ENCODE measurements at places on chromosomes 2 and 18.

- DNase-seq: no peak
These were observed 20.9 kb downstream of the ITM2C start for GRCh38 chr2:230885463-230886130.

DNA sequence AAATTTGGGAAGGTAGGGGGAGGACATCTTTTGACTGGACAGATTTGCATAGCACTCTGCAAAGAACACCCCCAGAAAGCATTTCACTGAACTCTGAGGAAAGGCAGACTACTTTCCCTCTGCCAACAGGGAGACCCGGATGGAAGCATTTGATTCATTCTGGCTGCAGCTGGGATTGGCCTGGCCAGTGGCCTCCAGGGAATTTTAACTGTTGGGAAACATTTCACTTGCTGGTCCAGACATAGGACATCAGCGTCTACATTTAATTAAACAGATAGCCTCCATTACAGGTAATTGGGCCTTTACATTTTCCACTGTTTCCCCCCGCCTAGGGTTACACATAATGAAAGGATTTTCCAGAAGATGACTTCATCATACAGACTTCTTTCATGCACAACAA, 92.8 kb downstream of the MARCHF4 start:
- no peak for DNase-seq

GRCh38 chr2:80149991-80150390, 154.6 kb downstream of the LRRTM1 start:
- no peak for DNase-seq

GRCh38 chr18:48923746-48924629, 26.8 kb downstream of the SMAD7 start:
- DNase-seq: no peak

DNA sequence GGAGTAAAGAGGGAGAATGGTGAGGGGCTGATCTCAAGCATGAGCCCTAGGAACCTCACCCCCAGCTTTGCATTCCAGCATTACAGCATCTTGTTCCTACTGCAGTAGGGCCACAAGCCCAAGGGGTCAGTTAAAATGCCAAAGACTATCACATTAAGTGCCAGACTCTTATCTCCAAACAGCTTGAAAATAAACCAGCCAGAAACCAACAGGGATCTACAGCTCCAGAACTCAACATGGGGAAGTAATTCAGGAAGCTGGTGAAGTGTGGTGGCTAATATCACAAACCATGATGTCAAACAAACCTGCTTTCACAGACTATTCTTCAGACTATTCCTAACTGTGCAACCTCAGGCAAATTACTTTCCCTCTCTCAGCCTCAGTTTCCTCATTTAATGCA, 278.3 kb downstream of the TNS1 start:
- DNase-seq: no peak

DNA sequence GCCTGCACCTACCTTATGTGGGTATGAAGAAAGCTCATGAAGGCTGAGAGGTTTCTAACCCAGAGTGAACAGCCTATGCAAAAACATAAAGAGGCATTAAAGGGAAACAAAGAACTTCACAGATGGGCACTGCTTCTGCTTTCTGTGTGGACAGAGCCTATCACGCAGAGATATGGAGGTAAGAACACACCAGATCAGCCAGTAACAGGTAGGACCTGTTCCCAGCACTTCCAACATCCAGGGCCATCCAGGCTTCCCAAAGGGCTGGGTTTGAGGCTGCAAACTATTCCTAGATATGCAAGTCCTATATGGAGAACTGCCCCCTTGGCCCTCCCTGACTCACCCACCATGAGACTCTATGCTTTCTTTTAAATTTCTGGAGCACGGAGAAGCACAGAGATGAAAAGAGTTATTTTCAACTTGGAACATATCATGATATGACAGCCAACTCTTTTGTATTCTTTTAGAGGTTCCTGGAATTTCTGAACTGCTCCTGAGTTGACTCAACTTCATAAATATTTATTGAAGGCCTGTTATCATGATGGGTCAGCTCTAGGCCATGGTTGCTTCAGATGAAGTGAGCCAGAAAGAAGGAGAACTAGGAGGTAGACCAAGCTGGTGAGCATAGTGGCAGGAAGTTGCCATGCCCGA, 77.4 kb upstream of the PPP1CB start:
- no peak for DNase-seq

DNA sequence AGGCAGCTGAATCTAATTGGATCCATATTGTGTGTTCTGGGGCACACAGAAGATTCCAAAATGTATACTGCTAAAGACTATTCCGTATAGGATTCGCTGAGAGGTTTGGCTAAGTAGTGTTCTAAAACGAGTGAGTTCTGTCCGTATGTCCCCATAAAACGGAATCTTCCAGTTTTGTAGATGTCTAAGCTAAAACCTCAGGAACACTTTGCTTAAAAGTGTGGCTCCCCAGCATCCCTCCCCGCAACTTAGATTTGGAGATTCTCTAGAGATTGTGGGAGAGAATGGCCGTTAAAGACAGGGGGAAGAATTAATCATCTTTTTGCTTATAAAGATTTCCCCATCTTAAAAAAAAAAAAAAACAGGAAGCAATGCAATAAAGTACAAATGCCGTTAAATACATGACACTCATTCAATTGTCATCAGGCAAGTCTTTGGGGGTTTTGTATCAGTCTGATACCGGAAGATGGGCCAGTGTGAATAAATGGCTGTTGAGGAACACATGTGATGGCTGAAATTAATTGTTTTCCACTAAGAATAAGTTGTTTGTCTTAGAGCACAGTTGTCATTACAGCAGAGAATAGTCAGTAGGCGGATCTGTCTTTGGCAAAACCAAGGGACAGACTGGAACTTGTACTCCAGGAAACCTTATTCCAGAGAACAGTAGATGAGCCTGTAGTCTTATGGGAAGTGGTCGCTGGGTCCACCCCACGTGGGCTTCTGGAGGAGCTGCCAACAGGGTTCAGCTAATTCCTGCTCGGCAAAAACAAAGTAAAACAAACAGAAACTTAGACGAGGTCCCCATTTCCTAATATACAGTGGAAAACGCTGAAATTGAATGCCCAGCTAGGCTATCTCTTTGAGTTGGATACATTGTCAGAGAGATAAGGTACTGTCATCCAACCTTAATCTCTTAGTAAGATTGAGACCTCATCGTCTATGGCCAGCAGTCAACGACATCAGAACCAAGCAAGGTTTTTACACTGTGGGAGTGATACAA, 1.7 kb downstream of the EMILIN2 start:
- DNase-seq: no peak

- DNase-seq: no peak
These were observed 61.6 kb upstream of the CYRIA start for GRCh38 chr2:16727256-16727655.

GRCh38 chr2:98807221-98807620, 76.3 kb upstream of the MGAT4A start:
- no peak for DNase-seq

- DNase-seq: no peak
These were observed 226.0 kb downstream of the GULP1 start for GRCh38 chr2:188517549-188518215.

DNA sequence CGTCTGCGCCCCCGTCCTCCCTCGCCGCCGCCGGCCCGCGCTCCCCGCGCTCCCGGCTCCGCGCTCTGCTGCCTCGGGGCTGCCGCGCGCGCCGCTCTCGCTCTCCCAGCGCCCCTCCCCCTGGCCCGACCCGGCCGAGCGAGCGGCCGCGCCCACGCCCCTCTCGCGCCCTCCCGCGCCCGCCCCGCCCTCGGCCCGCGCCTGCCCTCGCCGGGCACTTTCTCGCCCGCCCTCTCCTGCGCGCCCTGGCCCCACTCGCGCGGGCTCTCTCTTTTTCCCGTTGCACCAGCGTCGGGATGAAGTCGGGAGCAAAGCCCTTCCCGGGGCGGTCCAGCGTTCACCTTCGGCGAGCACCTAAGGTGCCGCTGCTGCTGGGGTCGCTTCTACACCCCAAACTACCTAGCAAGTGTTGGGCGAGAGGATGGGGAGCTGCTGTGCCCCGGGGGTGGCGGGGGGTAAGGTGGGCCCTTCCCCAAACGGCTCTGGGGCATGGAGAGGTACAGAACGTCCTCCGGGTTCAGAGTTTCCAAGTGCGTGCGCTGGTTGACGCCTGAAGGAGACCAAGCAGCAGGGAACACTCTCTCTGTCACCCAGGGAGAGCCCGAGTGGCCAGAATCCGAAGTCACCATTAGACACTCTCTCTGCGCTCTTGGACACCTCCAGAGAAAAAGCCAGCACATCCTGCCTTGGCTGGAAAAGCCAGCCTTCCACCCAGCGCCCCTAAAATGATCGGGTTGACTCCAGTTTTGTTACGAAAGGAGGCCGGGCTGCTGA, at the start of gene COLEC12:
Gene COLEC12, minus strand, starts transcription at position 70 of the 774 bp plus-strand sequence. CDS start 187 bp downstream, outside the sequence.
- no peak for DNase-seq

GRCh38 chr2:206867006-206867405, 72.3 kb upstream of the CPO start:
- no peak for DNase-seq

GRCh38 chr2:127003070-127003800, 103.7 kb downstream of the BIN1 start:
- DNase-seq: no peak

DNA sequence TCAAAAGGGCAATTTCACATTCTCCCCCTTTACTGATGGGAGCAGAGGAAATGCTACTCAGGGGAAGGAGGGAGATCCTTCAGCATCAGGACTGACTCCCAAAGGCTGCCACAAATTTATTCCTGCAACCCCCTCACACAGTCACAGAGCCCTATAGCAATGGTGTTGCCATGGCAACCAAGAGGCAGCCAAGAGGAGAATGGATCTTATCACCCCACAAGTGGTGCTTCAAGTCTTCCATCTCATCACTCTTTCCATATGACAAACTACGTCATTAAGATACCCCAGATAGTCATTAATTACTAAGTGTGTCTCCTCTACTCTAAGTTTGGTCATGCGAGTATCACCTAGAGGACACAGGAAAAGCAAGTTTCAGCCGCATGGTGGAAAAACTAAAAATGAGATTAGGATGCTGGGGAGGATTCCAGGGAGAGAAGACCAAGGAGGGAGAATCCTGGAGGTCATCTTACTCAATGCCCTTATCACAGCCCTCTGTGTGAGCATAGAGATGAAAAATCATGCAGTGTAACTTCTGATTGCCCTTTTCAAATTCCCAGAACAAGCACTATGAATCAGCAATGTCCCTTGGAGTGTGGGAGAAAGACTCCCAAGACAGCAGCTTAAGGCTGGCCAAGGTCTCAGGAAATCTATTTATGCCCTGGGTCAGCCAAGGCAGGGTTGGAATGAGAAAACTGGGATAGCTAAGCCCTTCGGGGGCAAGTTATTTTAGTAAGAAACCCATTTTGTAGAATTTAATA, 885.7 kb upstream of the KLHL29 start:
- DNase-seq: no peak

DNA sequence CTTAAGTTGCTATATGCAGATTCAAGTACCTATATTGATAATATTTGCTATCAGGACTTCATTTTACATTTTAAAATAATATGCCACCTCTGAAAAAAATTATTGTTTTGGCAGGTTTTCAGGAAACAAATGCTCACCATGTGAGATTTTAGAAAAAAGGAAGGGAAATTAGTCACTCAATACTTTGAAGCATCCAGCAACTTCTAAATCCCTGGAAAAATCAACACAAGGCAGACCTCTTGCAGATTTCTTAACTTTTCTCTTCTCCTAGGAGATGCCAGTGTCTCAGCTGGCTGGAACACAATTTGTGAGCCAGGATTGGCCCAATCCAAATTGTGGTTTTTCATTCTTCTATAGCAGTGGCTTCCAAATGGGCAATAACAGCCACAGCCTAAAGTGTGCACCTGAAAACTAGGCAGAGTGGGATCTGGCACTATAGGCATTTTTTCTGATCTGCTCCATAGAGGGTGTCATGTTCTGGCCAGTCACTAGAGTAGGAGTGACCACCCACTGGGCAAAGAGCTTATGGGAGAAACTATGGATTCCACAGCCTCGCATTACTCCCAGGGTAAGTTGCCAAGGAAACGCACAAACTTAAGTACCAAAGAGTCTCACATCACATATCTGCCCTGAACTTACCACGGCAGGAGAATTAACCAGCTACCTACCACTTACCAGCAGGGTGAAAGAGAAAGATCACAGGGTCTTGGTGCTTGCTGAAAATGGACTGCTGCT, 28.1 kb upstream of the THOC1 start:
- no peak for DNase-seq

- no peak for DNase-seq
These were observed 245.4 kb downstream of the ATAD2B start for GRCh38 chr2:23681356-23682140.

DNA sequence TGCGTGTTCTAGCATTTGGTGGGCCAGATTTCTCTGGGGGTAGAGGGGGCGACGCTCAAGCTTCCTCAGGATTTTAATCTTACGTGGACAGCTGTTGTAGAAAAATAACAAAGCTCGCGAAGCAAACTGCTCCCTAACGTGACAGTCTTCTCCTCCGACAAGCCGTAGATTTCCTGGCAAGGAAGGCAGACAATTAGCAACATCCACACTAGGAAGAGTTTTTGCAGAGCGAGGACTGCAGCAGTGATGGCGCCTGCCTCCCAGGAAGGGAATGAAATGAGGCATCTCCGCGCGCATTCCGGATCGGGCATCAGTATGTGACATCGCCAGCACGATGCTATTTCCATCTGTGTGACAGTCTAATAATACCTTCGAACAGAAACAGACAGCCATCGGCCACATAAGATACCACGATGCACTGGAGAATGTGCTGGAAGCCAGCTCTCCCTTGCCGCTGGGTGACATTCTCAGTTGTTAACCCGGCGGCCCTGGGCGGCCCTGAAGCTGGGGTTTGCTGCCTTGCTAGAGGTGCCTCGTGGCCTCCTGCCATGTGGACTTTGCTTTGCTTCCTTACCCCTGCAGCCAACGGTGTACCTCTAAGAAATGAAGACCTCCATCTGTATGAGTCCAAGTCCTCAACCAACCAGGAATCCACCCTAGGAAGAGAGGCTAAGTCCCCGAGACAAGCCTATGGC, 101.8 kb upstream of the AGAP1 start:
- DNase-seq: no peak

DNA sequence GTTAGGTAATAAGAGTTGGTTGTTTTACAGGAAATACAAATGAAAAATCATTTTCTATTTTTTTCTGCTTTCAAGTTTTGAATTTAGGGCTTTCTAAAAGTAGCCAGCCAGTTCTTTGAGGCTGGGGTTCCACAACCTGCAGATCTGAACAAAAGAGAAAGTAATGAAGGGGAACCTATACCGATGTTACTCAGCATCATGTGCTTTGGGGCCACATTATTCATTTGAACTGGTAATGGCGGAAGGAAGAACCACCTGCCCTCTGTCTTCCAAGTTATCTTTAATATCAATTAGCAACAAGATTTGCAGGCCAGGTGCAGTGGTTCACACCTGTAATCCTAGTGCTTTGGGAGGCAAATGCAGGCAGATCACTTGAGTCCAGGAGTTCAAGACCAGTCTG, 12.9 kb upstream of the MRO start:
- no peak for DNase-seq

DNA sequence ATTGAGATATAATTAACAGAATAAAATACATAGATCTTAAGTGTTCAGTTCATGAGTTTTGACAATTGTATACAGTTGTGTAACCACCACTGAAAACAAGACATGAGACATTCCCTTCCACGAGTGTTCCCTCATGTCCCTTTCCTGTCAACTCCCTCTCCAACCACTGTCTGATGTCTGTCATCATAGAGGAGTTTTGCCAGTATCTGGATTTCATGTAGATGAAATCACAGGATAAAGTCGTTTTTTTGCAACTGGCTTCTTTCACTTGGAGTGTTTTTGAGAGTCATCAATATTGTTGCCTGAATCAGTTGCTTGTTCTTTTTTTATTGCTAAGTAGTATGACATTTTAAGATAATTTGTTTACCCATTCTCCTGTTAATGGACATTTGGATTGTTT, 52.7 kb downstream of the RBMS1 start:
- DNase-seq: no peak
